T-helper 2 cell treated with Interferon-gamma antibody and Interleukin-4, amounts not matched to agents 100 ng/mL and 5 ng/mL, for 36 hours (primary cell): ENCODE measurements at places on chromosomes 3 and 15. TPM values are rescaled to one million over a fixed set of nuclear protein-coding genes. Genes with fewer than 3 reads are reported as not detected.

Gene TNNC1
- total RNA-seq: 0.23 and 0.27 TPM in 2 replicates

Gene TRIM42
- total RNA-seq: not detected in 2 replicates

Gene UCN2
- not detected in 2 replicates for total RNA-seq

Gene APBA2
- 7.0 and 8.1 TPM in 2 replicates for total RNA-seq

Gene HRH1
- 0.41 and 0.43 TPM in 2 replicates for total RNA-seq

Gene ANKUB1
- total RNA-seq: not detected in 2 replicates

Gene CADM2
- not detected in 2 replicates for total RNA-seq

Gene LRRIQ4
- 0.16 TPM in 1 of 2 replicates, not detected in the other for total RNA-seq

Gene COL6A5
- not detected in 2 replicates for total RNA-seq

Gene STRA6
- not detected in 2 replicates for total RNA-seq

Gene TMCC1
- 16.3 and 16.8 TPM in 2 replicates for total RNA-seq

Gene ANKRD34C
- total RNA-seq: not detected in 2 replicates

Gene SRP14
- 171 and 175 TPM in 2 replicates for total RNA-seq

Gene CDHR4
- total RNA-seq: not detected in 2 replicates

Gene FBXL2
- not detected in 2 replicates for total RNA-seq

Gene IQCF5
- not detected in 2 replicates for total RNA-seq

Gene MCF2L2
- total RNA-seq: 4.3 and 5.5 TPM in 2 replicates

Gene EXD1
- total RNA-seq: not detected in 2 replicates

Gene ADAMTSL3
- 0.07 TPM in 1 of 2 replicates, not detected in the other for total RNA-seq

Gene NR2F2
- not detected in 2 replicates for total RNA-seq

Gene PRTG
- total RNA-seq: not detected in 2 replicates

Gene PHLDB2
- total RNA-seq: 2.4 and 3.7 TPM in 2 replicates

Gene RPS17
- total RNA-seq: 1,923 and 1,953 TPM in 2 replicates

Gene SHC4
- total RNA-seq: 0.84 and 1.3 TPM in 2 replicates

Gene VILL
- total RNA-seq: 19.8 and 20.2 TPM in 2 replicates

Gene ARGFX
- not detected in 2 replicates for total RNA-seq

Gene TPRG1
- 27.6 and 29.5 TPM in 2 replicates for total RNA-seq

Gene MOBP
- total RNA-seq: 0.05 TPM in 1 of 2 replicates, not detected in the other

Gene IL20RB
- total RNA-seq: 1.2 and 3.2 TPM in 2 replicates

Gene PIK3CA
- total RNA-seq: 20.0 and 20.8 TPM in 2 replicates

Gene CCDC54
- total RNA-seq: not detected in 2 replicates

Gene TMEM212
- total RNA-seq: not detected in 2 replicates

Gene SMCO1
- not detected in 2 replicates for total RNA-seq

Gene PAK6
- total RNA-seq: 0.43 and 0.64 TPM in 2 replicates

Gene ROPN1
- total RNA-seq: not detected in 2 replicates

Gene PRR20G
- total RNA-seq: not detected in 2 replicates
